Activated CD4-positive, alpha-beta memory T cell treated with anti-CD3 and anti-CD28 coated beads, Interleukin-2, amount 10 ng/mL, durations not matched to agents 7 days and 5 days (primary cell): ENCODE measurements at places on chromosomes 3 and 15.

DNA sequence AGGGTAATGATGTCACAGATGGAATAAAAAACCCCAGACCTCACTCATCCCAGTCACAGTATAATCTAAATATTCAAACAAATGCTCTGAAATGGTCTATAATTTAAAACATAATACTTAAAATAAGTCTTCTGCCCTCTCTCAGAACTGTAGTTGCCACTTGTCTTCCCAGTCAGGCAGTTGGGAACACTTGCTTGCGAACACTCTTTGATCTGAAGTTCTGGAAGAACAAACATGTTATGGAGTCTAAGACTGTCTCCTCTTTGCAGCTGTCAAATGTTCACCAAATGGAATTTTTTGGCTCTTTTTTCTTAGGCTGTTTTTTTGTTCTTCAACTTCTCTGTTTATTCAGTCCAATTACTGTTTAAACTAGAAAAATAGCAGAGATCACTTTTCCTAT, 711.1 kb upstream of the GOLIM4 start:
- no peak for DNase-seq

- peak; percentile 92 for DNase-seq
Observed at GRCh38 chr15:76336254-76337058, at the start of gene ISL2. Gene ISL2 (plus strand): TSS chr15:76336773. CDS start chr15:76336884, 111 bp downstream.

DNA sequence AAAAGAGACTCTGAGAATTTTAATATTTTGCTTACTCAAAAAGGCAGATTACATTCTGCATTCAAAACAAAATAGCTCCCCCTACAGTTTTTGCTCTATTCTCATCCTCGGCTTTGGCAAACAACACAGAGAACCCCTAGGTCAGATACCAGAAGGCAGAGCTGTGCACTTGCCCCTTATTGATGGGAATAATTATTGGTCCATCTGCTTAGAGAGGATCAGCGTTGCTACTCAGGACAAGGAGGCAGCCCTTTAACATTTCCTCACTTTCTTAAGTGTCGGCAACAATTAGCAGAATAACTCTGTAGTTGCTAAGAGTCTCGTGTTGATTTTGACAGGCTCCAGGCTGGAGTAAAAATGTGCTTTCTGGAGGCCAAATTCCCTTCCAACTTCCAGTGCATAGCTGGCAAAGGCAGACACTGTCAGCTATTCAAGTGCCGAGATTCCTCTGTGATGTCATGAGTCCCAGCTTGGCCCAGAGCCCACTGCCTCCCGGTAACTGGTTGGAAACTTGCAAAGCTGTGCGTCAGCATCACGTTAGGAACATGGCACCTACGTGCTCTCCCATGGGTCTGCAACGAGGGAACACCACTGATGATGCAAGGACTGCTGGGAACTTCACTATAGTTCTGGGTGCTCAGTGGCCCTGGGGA, 482.7 kb upstream of the ADAMTS9 start:
- no peak for DNase-seq

- no peak for DNase-seq
Observed at GRCh38 chr3:58369876-58370275, 37.2 kb downstream of the PXK start.

- DNase-seq = no peak
Observed at GRCh38 chr15:88036154-88036839, 220.2 kb downstream of the NTRK3 start.

GRCh38 chr3:42013691-42014457, 52.0 kb upstream of the ULK4 start:
- DNase-seq = peak; percentile 42

DNA sequence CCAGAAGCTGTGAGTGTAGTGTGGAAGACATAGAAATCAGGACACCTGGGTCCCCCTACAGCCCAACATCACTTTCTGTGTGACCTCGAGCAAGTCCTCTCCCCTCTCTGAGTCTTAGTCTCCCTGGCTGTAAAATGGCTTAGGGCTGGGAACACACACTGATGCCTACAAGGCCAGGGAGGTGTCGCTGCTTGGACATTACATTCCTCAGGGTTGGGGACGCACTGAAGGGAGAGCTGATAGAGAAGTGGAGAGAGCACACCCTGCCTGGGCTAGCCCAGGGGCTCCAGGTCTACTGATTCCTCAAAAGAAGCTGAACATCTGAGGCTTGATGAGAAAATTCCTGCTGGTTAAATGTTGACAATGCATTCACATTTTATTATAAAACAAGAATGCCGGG, 6.3 kb upstream of the ALAS1 start:
- no peak for DNase-seq

DNA sequence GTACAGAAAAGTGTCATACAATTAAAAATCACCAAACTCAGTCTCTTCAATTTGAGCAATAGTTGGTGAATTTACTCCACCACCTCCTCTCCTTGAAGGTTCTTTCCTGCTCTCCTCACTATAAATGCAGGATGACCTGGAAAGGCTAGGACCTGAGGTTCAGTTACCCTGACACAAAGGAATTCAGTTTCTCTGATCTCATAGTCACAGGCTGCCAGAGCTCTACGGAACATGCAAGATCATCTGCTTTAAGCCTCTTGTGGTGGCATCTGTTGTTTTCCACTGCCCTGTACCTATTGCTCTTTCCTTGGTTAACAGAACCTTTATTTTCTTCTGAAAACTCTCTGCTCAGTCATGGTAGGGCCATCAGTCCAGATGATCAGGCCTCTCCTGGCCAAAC, 4.9 kb upstream of the TP63 start:
- no peak for DNase-seq

- no peak for DNase-seq
Observed at GRCh38 chr3:143412084-143412483, 292.5 kb downstream of the CHST2 start.

- DNase-seq = no peak
Observed at GRCh38 chr3:118802325-118803095, 232.1 kb downstream of the IGSF11 start.
